ENCODE measurements at places on chromosomes 2 and 18.

- no peak for DNase-seq
These were observed 96.2 kb downstream of the GALNT3 start for GRCh38 chr2:165697748-165698443.

GRCh38 chr2:231707625-231707926 lies 749 bp upstream of the PTMA start:
- peak; percentile 52 for DNase-seq

DNA sequence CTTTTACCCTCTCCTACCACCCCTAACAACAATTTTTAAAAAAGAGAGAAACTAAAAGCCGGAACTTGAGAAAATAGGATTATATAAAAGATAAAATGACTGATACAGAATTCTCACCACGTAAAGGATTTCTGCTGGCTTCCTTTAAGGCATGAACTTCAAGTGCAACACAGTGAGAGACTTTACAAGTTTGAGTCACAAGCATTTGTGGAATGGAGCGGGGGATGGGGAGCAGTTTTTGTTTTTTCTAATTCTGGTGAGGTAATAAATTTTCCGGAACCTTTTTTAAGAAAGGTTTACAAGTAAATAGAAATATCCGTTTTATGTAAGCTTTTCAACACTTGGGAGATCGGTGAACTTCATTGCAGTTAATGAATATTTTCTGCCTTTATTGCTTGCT lies 1.8 kb upstream of the CDH2 start:
- peak; percentile 47 for DNase-seq

- DNase-seq, result no peak
These were observed 205.7 kb downstream of the ASB1 start for GRCh38 chr2:238632181-238633060.

DNA sequence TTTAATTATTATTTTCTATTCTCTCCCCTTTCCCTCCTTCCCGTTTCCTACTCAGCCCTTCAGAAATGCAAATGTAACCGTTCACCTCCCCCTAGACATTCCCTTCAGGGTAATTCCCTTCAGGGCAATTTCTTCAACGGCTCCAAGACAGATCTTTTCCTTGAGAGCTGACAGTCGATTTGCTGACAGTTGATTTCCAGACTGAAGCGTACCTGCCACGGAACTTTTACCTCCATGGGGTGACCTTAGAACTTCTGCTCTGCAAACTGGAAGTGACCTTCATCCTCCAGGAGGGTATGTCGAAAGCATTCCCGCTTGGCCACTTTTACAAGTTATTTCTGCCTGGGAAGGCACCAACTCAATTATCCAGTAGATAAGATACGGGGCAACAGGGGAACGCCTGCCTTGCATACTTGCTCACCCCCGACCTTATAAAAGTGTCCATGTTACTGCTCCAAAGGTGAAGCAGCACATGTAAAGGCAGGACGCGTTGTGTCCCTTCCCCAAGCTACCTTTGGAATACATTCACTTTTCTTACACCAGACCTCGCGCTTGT lies 18.5 kb downstream of the B3GNT7 start:
- no peak for DNase-seq

DNA sequence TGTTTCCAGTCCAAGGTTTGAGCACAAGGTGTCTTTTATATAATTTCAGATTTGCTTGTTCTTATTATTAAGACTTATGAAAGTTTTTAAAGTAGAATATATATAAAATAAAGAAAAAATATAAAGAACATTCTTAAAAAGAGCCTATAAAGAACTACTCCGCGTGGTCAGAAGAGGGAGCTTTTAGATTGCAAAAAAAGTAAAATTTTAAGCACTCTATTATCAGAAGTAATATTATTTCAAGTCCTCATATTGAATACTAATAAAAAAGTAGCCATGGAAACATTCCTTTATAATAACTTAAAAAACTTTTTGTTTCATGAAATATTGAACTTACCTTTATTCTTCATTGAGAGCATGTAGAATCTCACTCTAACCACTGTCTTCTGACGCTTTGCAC lies 51.4 kb downstream of the LINC00305 start:
- peak; percentile 5 for DNase-seq

DNA sequence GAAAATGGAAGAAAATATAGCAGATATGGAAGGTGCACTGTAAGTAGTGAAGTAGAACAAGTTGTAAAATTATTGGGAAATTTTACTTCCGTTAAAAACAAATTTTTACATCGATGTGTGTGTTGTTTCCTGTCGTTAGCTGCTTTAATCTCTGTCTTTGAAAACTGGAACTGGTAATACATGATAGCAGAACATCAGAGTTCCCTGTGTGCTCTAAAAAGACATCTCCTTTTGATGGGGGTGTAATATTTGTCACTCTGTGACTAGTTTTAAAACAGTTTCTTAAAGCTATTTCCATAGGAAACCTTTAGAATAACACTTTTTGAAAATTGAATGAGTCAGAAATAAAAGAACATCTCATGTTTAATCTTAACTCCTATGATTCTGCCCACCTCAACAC lies 43.5 kb downstream of the COX7A2L start:
- no peak for DNase-seq

- DNase-seq, result peak; percentile 47
These were observed 90.1 kb downstream of the DPP4 start for GRCh38 chr2:161983866-161984265.

DNA sequence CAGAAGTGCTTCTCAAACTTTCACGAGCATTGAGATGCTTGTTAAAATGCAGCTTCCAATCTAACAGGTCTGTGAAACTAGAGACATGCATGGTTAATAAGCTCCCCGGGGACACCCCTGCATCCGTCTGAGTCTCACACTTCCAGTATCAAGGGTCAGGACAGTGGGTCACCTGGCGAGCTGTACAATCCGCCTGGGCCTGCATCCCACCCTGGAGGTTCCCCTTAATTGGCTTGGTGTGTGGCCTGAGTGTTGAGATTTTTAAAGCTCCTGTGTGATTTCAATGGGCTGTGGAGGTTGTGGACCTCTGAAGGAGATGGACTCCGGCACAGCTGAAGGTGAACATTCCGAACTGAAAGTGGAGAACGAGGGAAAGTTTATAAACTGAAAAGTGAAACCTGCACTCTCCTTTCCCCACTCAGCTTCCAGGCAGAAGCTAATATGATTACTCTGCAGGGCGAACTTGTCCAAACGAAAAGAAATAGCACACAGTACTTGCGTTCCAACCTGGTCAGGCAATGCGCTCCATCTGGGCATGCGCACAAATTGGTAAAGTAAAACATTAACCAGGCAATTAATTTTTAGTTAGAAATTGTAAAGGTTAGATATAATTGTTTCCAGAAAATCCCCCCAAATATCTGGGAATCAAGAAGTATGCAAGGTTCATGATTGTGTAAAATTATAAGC lies 191.7 kb upstream of the ALKAL2 start:
- DNase-seq, result no peak

- no peak for DNase-seq
These were observed 1.1 kb upstream of the HOXD8 start for GRCh38 chr2:176128172-176128981.

DNA sequence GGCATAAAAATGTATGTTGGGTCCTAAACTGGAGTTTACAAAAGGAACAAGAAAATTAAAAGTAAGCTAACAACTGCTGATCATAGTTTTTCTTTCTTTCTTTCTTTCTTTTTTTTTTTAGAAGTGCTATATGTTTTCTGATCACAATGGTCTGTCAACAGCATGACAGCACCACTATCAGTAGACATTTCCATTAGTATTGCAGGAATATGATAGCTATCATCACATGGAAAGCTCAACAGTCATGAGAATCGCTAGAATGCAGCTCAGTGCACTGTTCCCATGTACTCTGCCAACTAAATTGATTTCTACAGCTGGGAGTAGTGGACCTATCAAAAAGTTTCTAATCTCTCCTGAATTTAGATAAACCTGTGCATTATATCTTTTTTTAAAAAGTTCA lies 950.3 kb upstream of the ACVR2A start:
- DNase-seq, result no peak

DNA sequence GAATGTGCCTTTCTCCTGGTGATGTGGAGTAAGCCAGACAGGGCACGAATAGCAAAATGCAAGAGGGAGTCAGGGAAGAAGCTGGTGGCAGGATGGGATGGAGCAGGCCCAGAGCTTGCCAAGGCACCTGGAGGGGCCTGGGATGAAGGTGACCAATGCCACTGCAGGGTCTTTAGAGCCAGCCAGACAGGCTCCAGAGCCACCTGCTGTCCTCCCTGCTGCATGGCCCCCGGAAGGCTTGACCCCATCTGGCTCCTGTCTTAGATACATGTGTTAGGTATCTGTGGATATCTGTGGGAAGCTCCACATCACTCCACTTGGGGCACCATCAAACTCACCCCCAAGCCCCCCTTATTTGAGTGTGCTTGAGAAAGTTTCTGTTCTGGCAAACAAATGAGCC lies 99.9 kb upstream of the ATL2 start:
- no peak for DNase-seq

GRCh38 chr2:184628051-184628450 lies 29.7 kb downstream of the ZNF804A start:
- no peak for DNase-seq

GRCh38 chr2:80515964-80516363 lies 211.4 kb upstream of the LRRTM1 start:
- no peak for DNase-seq

DNA sequence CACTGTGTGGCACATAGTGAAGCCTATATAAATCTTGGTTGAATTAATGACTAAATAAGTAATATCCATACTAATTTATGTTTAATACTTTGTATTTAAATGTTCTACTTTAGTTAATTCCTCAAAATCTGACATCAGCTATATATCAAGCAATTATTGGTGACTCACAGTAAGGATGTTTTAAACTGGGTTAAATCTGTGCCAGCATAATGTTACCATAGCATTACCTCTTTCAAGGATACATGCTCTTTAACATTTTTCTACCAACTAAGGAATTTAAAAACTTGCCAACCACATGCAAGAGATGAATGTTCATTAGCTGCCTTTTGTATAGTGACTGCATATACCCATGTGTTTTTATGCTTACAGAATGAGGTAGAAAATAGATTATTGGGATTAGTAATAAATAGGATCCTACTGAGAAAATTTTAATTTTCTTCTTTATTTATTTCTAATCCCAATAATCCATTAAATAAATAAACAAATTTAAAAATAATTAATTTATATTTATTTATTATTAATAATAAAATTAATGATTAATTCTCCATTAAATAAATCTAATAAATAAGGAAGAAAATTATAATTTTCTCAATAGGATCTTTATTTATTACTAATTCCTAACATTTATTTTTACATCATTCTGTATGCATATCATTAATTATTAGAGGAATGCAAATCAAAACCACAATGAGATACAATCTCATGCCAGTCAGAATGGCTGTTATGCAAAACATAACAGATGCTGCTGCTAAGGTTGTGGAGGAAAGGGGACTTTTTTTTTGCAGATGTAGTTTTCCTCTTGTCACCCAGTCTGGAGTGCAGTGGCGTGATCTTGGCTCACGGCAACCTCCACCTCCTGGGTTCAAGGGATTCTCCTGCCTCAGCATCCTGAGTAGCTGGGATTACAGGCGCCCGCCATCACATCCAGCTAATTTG lies 410.7 kb upstream of the DSEL start:
- DNase-seq, result no peak

DNA sequence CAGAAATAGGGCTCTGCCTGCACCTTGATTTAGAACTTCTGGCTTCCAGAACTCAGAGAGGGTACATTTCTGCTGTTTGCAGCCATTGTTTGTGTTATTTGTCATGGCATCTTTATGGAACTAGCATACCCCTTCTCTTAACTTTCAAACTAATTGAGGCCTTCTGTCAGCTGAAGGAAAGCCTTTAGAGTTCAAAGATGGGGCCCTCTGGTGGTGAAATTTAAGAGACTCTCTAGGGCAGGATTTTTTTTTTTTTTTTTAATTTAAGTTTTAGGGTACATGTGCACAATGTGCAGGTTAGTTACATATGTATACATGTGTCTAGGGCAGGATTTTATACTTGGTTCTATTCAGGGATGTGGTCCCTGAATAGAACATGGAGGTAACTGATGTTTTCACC lies 260.6 kb upstream of the LINC00305 start:
- DNase-seq, result peak; percentile 1

DNA sequence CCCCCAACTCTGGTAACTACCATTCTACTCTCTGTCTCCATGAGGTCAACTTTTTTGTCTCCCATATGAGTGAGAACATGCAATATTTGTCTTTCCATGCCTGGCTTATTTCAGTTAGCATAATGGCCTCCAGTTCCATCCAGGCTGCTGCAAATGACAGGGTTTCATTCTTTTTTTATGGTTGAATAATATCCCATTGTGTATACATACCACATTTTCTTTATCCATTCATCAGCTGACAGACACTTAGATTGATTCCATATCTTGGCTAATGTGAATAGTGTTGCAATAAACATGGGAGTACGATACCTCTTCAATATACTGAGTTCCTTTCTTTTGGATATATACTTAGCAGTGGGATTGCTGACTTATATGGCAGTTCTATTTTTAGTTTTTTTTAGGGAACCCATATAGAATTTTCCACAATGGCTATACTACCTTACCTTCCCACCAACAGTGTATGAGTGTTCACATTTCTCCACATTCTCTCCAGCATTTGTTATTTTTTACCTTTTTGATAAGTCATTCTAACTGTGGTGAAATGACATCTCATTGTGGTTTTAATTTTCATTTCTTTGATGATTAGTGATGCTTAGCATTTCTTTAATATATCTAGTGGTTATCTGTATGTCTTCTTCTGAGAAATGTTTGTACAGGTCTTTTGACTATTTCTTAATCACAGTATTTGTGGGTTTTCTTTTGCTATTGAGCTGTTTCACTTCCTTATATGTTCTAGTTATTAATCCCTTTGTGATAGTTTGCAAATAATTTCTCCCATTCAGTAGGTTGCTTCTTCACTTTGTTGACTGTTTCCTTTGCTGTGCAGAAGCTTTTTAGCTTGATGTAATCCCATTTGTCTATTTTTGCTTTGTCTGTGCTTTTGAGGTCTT lies 112.2 kb downstream of the SRBD1 start:
- no peak for DNase-seq

DNA sequence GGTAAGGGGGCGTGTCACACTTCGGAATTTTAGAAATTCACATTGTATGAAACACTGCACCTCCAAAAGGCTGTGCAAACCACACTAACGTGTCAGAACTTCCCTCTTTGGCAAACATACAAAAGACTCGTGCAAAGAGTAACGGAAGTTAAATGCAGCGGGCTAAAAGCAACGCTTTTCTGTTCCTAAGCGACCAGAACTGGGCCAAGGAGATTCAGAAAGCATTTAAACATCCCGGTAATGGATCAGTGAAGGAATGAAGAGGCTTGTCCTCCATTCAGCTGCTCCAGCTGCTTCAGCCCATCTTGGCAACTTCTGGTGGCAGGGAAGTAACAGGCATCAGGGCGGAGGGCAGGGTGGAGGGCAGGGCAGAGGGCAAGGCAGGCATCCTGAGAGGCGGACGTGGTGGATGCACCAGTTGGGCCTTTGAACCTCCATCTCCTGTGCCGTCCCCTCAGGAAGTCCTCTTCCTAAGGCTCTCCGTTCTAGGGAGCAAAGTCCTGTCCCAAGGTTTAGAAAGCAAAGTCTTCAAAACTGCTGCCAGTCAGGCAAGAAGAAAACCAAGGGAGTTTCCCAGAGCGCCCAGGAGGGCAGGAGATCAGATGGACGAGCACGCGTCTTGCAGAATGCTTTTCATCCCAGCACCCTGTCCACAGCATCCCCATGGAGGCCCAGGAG lies 230.7 kb downstream of the ZNF516 start:
- DNase-seq, result no peak
